Suppressor macrophage (primary cell): ENCODE measurements at places on chromosomes 7 and 10.

DNA sequence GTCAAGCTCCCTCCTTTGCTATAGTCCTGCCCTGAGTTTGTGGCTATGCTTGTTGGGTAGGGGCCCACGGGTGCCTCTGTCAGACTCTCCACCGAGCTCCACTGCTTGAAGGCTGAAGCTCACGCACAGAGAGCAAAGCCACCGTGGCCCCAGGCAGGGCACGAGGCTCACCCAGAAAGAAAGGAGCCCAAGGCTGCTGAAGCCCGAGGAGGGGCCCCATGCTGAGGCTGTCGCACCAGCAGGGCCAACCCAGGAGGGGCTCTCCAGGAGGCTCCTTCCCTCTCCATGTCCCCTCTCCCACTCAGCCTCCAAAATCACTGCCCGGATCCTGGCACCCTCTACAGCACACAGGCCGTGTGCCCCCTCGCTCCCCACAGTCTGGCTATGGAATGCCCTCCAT, 50.5 kb downstream of the YKT6 start:
- DNase-seq = no peak

DNA sequence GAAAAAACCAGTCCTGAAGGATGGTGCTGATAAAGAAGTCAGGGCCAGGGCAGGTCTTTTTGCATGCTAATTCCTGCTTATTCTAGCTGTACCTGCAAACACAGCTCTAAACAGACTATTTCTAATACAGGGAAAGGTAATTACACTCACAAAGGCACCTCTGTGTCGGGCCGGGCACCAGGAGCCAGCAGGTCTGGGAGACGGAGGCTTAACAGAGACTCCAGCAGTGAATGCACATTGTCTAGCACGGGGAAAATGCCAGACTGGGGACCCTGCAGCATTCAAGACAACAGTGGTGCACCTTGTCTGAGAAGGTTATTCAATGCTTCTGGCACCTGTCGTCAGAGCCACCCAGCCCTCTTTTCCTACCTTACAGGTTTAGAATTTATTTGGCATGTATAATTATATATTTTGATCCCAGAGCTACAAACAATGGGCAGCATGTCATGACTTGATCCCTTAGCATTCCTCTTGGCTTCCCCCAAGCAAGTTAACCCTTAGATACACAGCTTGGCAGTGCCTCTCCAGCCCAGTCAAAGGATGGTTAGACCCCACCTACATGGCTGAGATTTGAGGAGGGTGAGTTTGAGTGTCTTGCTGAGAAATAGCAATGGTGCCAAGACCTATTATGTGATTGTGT, 185.2 kb downstream of the SLC25A13 start:
- DNase-seq = no peak

DNA sequence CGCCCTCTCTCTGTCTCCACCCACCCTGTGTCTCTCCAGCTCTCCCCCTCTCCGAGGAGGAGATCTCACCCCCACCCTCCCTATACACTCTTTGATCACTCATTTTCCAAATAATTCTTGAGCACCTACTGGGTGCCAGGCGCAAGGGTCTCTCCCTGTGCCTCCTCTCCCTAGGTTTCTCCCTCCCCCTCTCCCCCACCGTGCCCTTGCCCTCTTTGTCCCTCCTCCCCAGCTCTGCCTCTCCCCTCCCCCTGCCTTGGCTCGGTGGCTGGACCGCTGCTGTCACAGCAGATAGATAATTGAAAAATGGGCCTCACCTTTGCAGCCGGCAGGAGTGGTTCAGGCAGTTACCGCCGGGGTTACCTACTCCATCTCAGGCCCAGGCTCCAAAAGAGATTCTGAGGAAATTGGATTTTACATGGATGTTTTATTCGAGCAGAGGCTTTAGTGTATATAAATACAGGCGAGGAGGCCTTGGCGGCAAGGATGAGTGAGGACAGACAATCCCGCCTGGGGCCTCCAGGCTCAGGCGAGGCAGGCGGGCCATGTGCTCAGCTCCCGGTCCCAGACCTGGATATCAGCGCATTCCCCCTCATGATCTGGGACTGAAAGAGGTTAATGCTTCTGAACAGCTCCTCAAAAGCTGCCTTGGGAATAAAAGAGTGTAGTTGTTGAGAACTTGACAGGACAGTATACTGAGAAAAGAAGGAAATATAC, 60.8 kb upstream of the BTRC start:
- DNase-seq = no peak

DNA sequence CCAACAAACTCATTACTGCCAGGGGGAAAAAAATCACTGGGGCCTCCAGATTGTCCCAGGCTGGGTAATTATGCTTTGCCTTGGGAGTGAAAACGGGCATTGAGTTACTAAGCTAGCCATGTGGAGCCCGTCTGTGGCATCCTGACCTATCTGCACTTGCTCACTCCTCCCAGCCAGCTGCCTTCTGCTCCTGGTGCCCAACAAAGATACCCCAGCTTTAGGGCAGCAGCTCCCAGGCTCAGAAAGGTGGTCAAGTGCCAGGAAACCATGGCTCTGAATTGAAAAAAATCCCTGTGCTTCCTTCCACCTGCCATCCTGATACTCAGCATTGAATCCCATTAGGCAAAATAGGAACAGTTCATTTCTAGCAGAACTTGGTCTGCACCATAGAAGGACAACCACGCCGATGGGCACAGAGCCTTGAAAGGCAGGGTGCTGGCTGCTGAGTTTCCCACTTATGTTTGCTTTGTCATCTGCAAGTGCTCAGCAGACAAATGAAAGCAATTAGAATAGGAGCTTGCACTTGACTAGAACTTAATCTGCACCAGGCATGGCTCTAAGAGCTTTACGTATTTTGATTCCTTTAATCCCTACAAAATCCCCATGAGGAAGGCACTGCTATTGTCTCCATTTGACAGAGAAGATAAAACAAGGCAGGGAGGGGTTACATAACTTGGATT, 42.8 kb downstream of the HSPA12A start:
- DNase-seq = no peak

- DNase-seq = no peak
Measured at GRCh38 chr10:71902351-71902750, 51.3 kb upstream of the PSAP start.
